ENCODE measurements at places on chromosomes 4 and X.

DNA sequence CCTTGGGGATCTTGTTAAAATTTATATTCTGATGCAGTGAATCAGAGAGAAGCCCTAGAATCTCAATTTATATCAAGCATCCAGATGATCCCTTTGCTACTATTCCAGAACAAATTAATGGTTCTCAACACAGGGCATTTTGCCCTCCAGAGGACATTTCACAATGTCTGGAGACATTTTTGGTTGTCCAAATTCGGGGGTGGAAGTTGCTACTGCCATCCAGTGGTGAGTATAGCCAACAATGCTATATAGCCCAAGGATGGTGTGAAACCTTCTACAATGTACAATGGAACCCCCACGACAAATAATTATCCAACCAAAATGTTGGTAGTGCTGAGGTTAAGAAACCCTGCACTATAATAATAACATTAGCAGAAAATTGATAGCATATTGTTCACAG is 2440.0 kb downstream of the PCDH7 start:
- DNase-seq = no peak

DNA sequence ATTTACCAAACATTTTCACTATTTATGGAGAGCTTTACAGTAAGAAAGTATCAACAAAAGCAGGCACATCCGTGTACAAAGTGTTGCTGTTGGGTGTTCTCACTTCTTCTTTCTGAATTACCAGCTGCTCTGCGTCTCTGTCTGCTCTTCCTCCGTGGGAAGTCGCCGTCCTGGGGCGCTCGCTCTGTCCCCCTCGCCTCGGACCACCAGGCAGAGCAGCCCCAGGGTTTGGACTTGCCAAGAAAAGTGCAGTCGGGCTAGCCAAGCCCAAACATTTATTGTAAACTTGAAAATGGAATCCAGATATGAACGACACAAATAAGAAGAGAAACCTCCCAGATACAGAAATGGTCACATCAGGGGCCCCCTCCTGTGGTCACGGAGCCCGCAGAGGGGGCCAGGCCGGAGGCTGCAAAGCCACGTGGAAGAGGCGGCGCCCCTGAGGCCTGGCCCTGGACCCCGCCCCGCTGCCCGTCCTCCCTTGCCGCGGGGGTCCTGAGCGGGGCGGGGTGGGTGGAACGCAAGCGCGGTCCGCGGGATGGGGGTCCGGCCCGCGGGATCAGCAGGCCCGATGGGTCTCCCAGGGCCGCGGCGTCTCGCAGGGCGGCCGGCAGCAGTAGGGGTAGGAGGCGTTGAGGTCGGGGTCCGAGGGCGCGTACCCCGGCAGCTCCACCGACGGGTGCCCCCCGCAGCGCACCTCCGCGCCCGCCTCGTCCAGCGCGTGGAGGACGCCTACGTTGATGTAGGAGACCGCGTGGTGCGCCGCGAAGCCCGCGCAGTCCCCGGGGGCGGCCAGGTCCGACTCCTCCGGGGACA is 1.5 kb downstream of the TMEM271 start:
- no peak for DNase-seq

DNA sequence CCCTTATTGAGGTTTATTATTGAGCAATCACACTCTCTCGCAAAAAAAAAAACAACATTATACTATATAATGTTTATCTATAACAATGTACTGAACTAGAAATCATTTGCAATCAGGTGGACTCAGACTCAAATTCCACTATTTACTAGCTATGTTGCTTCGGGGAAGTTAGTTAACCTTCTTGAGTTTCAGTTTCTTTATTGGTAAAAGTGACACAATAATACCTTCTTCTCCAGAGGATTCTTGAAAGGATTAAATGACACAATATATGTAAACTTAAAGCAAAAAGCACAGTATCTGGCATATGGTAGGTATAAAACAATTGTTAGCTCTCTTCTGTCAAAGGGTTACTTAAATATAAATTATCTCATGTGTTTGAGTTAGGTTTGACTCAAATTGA is 31.5 kb upstream of the HDAC8 start:
- no peak for DNase-seq

GRCh38 chr4:88204882-88205281 is 46.4 kb upstream of the ABCG2 start:
- DNase-seq = no peak

GRCh38 chrX:107673933-107674479 is 45.7 kb downstream of the PRPS1 start:
- DNase-seq = peak; percentile 90

GRCh38 chrX:119218198-119218597 is 17.9 kb upstream of the PGRMC1 start:
- DNase-seq = no peak

GRCh38 chr4:48041535-48042137 is 25.1 kb downstream of the NIPAL1 start:
- DNase-seq = no peak

GRCh38 chr4:43855283-43855682 is 593.3 kb downstream of the KCTD8 start:
- no peak for DNase-seq

GRCh38 chrX:32397562-32398216 is 813.7 kb downstream of the DMD start:
- DNase-seq = no peak

DNA sequence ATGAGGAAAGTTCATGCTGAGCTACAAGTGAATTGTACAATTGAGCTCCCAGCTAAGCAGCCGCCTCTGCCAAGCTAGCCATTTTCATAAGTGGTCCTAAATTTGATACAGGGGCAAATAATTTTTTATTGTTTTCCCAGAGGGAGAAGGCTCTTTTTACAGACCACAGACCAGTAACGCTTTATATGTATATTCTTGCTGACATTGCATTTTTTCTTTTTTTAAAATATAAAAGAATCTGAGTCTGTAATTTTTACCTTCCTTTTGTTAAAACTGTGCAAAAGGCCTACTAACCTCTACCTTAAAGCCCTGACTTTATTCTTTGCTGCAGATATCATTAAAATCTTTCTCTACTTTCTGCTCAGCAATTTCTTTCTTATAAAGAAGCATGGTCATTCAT is 501.2 kb upstream of the INTU start:
- no peak for DNase-seq

All from stimulated activated CD8-positive, alpha-beta memory T cell treated with anti-CD3 and anti-CD28 coated beads, Interleukin-7, amount 100 ng/mL, for 4 hours (primary cell).